ENCODE measurements at places on chromosomes 11 and 22.
A peak's percentile ranks its signal among the peaks of the same experiment; 100 is the strongest.

DNA sequence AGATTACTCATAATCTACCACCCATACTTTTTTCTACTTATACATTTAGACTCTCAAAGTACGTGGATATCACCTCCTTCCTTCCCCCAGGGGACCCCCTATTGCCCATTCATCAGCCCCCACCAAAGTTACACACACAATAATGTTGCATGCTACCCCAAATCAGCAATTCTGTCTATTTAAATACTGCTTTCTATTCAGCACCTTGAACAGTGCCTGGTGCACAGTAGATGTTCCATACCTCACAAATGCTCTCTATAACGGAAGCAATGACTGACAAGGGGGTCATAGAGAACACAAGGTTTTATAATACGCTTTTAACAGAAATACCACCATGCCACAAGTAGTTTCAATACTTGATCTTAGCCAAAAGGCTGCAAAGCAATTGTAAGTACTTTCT lies 370.7 kb downstream of the MIAT start:
- DNase-seq = no peak

DNA sequence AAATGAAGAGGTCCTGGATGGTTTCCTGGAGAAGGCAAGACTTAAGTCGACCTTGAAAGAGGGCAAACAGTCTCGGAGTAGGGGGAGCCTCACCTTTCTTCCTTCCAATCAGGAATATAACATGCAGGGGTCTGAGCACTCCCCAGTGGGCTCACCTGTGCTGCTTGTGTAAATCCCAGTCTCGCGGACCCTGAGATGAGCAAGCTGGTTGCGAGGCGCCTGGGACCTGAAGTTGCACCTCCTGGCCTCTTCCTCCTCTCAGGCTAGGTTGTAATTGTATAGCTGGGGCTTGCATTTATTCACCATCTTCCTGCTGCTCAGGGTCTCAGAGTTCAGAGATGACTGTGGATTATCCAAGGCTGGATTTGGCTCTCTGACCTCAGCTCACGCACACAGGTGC lies 7.5 kb upstream of the WBP2NL start:
- no peak for DNase-seq

- peak; percentile 4 for DNase-seq
Observed at GRCh38 chr11:129992161-129992944, 10.3 kb downstream of the PRDM10 start.

DNA sequence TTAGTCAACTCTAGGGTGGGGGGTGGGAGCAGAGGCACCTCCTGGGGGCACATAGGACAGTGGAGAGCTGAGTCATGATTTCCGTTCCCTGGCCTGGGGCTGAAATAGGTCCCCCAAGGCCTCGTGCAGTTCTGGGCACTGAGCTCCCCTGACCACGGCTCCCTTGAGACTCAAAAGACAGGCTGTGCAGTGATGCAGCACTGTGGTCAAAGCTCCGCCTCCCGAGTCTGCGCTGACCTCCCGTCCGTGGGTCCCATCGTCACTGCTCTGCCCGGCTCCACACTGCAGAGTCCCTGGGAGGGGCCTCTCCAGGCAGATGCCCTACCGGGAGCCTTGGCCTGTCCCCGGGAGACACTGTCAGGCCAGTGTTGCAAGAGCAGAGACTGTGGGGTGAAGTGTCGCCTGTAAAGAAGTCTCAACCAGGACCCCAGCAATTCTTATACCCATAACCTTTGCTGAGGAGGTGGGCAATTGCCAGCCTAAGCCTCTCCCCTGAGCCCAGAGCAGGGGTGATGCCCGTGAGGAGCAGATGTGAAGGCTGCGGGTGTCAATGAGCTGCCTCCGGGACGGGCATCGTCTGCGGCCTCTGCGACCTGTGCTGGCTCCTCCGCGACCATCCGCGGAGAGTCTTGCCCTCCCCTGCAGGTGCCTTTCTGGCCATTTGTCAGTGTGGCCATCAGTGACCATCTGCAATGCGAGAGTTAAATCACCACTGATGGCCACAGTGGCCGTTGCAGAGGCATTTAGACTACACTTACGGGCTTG lies 877.3 kb downstream of the BRD1 start:
- no peak for DNase-seq

DNA sequence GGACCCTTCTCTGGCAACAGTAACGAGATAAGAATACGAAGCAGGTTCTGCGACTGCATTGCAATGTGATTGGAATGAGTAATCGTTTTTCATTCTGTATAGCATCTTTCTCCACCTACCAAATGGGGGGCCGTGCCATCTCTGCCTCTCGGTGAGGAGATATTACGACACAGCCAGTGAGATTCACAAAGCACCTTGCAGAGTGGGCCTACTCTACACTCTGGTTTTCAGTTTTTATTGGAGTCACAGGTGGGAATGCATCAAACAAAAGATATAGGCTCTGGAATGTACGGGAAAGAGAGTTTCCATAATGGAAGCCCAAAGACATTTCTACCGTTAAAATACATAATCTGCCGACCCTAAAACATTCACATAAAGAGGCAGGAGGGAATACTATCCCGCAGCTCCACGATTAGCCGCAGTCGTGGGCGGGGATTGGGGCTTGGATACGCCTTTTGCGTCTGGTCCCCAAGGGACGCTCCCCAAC lies 423 bp upstream of the RTN3 start:
- DNase-seq = no peak

DNA sequence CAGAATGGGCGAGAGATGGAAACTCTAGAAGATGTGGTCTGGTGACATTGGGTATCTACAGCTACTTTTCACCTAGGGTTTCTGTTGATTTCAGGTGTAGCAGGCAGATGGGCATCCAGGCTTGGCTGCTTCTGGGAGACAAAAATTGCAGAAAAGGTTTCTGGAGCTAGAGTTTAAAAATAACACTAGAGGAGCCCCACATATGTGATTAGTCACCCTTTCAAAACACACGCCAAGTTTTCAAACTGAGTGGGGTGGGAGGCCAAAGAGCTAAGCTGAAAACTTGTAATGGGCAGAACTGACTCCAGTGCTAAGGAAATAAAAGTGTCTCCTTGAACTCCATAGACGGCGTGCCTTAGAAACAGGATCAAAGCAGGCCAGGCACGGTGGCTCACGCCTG lies 80.8 kb downstream of the GRK3 start:
- peak; percentile 56 for DNase-seq

DNA sequence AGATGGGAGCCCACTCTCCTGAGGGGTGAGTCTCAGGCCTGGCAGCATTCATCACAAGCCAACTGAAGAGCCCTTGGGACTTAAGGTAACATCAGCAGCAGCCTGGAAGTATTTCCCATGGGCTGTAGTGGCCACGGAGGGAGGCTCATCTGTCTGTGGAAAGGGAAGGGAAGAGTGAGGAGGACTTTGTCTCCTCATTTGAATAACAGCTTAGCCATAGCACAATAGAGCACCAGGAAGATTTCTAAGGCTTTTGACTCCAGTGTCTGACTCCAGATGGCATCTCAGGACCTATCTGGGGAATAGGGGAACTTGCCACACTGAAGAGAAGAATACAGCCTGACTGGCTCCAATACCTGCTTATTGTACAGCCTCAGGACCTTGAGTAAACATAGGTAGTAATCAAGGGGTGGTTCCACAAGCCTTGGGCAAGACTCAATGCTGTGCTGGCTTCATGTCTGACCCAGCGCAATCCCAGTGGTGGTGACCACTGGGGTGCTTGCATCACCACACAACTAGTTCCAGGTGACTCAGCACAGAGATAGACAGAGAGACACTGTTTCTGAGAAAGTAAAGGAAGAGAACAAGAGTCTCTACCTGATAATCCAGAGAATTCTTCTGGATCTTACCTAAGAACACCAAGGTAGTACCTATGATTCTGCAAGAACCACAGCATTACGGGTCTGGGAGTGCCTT lies 510.5 kb upstream of the CCDC179 start:
- DNase-seq = peak; percentile 7

GRCh38 chr11:123321636-123322035 lies 108.4 kb upstream of the GRAMD1B start:
- no peak for DNase-seq

GRCh38 chr22:50733521-50734342 lies 4.3 kb upstream of the ACR start:
- peak; percentile 34 for DNase-seq
